ENCODE measurements at places on chromosomes 2 and 18. TPM values are rescaled to one million over a fixed set of nuclear protein-coding genes. Genes with fewer than 3 reads are reported as not detected.

DNA sequence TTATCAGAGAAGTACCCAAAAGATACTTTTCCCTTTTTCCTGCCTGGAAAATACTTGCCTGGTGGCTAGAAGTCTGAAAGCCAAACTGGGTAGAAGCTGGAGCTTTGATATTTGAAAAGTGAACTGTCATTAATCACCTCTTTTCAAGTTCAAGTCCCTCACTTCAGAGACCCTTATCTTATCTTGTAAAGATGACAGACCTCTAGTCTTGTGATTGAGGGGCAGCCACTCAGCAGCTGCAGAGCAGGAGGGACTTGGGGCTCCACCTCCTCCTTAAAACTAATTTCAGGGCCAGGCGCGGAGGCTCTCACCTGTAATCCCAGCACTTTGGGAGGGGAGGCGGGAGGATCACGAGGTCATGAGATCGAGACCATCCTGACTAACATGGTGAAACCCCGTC is 64.2 kb upstream of the CDCA7 start:
- DNase-seq = no peak

GRCh38 chr18:75279381-75279780 is 68.8 kb downstream of the TSHZ1 start:
- no peak for DNase-seq

Gene KLF11
- 28.2 TPM for total RNA-seq

Gene SERPINB13
- not detected for total RNA-seq

Gene FRZB
- 1.3 TPM for total RNA-seq

Gene TTC32
- total RNA-seq = 2.7 TPM
